ENCODE measurements at places on chromosomes 4 and X.
A peak's percentile ranks its signal among the peaks of the same experiment; 100 is the strongest.

DNA sequence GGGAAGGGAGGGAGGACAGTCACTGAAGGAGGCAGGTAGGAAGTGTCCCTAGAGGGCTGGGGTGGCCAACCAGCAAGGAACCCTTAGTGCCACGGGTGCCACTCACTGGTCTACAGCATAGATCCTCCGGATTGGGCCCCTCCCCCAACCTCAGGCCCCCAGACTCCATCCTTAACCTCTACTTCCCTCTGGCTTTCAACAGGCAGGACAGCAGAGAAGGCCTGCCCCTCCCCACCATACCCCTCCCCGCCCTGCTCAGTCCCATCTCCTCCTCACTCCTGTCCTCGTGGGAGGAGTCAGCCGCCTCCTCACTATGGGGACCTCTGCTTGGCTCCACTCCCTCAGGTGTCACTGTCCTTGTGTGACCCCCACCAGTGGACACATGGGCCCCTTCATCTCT lies 77.7 kb upstream of the PSAPL1 start:
- no peak for DNase-seq

- DNase-seq = no peak
Measured at GRCh38 chrX:12319003-12319519, 180.8 kb downstream of the FRMPD4 start.

DNA sequence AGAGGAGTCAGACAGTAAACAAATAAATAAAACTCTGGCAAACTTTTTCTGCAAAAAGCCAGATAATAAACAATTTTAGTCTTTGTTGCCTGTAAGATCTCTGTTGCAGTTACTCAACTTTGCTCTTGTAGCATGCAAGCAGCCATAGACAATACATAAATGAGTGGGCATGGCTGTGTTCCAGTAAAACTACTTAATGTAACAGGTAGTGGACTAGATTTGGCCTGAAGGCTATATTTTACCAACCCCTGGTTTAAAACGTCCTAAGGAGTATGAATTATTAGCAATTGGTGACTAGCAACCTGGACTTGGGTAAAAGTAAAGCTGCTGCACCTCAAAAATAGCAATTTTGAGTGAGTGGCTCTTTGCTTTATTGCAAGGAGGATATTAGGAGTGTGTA lies 30.9 kb downstream of the SLAIN2 start:
- no peak for DNase-seq

GRCh38 chrX:31608638-31609037 lies 536.8 kb upstream of the FTHL17 start:
- DNase-seq = no peak

- DNase-seq = peak; percentile 63
Measured at GRCh38 chr4:13920901-13921300, 293.4 kb upstream of the BOD1L1 start.

- DNase-seq = no peak
Measured at GRCh38 chr4:126448086-126448845, 1133.5 kb downstream of the FAT4 start.

DNA sequence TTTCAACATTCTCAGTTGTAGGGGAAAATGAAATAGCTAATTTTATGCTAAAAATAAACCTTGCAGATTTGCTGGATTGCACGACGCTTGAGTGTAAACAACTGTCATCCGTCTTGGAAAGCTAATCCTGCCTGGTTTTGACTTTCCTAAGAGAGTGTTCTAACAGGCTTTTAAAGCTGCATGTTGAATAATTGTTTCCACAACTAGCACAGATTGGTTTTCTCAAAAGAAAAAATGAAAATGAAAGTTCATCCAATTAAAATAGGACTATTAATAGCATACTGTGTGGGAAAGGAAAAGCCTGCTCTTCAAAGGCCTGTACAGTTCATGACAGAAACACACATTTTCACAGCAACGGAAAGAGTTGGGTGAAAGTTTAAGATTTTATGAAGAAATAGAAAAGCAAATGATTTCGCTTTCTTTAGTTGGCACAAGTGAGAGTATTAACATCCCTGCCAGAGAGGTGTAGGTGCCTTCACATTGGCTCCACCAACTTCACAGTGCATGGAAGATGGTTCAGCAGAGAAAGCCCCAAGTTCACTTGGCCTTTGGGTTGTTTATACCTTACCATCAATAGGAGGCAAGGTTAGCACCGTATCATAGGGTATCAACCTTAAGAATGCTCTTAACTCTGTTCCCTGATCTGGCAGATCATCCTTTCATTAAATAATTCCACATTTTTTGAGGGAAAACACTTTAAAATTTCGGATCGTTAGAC lies 140.0 kb upstream of the GUCY1A1 start:
- no peak for DNase-seq

- DNase-seq = no peak
Measured at GRCh38 chr4:23768541-23768940, 121.3 kb downstream of the PPARGC1A start.

Measured in inflammatory macrophage treated with lipopolysaccharide for 1 hour (primary cell).